Osteoblast (primary cell): ENCODE measurements at places on chromosomes 6 and 20. TPM values are rescaled to one million over a fixed set of nuclear protein-coding genes. Genes with fewer than 3 reads are reported as not detected.
A peak's percentile ranks its signal among the peaks of the same experiment; 100 is the strongest.

Gene CBLN4
- under 0.01 TPM in 1 of 2 replicates, not detected in the other for total RNA-seq

Gene MUC21
- not detected in 2 replicates for total RNA-seq

Gene EYA2
- 17.7 and 19.2 TPM in 2 replicates for total RNA-seq

Gene CTAGE9
- not detected in 2 replicates for total RNA-seq

Gene SIGLEC1
- total RNA-seq: under 0.01 TPM in 1 of 2 replicates, not detected in the other

Gene PAX1
- total RNA-seq: under 0.01 TPM in 1 of 2 replicates, not detected in the other

DNA sequence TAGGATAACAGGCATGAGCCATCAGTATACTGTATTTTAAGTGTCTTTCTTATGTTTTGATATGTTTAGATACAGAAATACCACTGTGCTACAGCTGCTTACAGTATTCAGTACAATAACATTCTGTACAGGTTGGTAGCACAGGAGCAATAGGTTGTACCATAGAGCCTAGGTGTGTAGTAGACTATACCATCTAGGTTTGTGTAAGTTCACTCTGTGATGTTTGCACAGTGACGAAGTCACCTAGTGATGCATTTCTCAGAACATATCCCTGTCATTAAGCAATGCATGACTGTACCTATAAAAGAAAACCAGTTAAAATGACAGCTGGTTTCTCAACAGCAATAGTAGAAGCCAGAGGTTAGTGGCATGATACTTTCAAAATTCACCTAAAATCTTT lies 3.0 kb upstream of the ZBTB24 start:
- DNase-seq: no peak

DNA sequence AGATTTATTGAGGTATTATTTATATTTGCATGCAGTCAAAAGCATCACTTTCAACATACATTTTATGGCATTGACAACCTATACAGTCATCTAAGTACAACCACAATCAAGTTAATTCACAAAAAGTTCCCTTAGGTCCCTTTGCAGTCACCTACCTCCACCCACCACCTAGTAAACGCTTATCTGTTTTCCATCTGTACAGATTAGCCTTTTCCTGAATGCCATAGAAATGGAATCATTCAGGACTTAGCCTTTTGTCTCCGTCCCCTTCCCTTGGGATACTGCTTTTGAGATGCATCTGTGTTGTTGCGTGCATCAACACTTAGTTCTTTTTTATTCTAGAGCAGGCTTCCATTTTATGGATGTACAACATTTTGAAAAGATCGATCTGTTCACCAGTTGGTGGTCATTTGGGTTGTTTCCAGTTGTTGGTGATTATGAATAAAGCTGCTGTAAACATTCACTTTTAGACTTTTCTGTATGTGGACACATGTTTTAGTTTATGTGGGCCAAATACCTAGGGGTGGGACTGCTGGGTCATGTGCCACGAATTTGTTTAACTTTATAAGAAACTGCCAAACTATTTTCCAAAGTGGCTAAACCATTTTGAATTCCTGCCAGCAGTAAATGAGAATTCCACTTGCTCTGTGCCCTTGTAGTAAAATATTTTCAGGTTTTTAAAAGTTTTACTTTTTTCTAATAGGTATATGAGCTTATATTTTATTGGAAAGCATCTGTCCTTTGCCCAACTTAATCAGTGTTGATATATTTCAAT lies 17.6 kb upstream of the IFNGR1 start:
- no peak for DNase-seq

DNA sequence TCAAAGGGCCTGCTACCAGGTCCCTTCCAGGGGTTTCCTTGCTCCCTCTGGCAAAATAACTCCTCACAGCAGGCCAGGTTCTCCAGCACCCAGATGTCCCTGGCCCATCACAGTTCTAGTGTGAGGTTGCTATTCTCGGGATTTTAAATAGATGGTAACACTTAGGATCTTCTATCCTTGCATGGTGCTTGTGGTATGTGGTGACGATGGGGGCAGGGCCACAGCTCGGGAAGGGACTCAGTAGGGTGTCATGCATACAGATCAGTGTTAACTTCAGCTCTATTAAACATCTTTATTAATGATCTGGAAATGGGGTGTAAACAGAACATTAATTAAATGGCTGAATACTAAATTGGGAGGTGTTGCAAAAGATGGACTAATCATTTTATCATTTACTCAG lies 323.8 kb downstream of the QKI start:
- no peak for DNase-seq

DNA sequence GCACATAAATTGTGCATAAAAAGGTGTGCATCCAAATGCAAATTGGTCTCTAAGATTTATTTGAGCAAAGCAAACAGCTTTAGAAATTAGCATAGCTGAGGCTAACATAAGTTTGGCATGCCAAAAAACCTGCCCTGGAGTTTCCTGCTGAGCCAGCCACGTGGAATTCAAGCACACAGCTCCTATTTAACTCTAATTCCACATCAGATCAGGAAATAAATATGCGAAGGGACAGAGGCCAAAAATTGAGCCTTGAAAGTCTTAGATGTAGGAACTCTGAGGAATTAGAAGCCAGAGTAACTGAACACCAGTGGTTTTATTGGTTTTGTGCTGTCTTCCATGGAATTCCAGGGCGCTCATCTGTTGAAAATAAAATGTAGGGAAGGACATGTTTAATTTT lies 19.6 kb downstream of the SOBP start:
- DNase-seq: peak; percentile 61

DNA sequence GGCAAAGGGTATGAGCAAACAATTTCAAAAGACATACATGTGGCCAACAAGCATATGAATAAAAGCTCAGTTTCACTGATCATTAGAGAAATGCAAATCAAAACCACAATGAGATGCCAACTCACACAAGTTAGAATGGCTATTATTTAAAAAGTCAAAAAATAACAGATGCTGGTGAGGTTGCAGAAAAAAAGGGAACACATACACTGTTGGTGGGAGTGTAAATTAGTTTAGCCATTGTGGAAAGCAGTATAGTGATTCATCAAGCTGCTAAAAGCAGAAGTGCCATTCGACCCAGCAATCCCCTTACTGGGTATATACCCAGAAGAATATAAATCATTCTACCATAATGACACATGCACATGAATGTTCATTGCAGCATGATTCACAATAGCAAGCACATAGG lies 6.7 kb upstream of the KHDC1L start:
- no peak for DNase-seq
